Cardiac muscle cell (in vitro differentiated cells and primary cell): ENCODE measurements at places on chromosomes 1 and 21. TPM values are rescaled to one million over a fixed set of nuclear protein-coding genes. Genes with fewer than 3 reads are reported as not detected.
A peak's percentile ranks its signal among the peaks of the same experiment; 100 is the strongest.

DNA sequence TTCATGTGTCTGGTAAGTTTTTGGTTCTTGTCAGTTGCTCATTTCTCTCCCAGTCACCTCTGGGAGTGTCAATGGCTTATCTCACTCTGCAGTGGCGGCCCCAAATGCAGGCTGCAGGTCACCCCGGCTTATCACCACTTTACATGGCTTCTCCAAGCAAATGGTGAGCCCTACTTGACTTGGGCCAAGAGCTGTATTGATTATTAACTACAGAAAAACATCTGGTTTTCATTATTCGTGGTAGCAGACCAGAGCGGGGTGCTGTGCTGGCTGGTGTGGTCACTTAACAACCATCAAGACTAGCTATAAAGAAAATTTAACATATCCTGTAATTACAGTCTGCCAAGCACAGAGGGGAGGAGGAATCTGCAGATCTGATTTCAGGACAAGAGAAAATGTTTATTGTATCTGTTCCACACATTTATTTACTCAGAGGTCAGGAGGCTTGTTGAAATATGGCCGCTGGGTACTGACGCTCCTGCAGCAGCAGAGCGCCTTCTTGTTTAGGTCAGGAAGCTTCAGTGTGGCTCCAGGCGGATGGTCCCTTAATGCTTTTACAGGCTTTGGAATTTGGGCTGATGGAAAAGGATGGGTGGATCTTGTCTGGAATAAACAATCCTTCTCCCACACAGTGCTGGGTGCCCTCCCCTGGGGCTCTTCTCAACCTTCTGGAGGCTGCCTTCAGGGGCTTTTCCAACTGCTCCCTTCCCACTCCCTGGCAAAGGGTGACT is 87.8 kb downstream of the HLX start:
- DNase-seq, result peak; percentile 61

DNA sequence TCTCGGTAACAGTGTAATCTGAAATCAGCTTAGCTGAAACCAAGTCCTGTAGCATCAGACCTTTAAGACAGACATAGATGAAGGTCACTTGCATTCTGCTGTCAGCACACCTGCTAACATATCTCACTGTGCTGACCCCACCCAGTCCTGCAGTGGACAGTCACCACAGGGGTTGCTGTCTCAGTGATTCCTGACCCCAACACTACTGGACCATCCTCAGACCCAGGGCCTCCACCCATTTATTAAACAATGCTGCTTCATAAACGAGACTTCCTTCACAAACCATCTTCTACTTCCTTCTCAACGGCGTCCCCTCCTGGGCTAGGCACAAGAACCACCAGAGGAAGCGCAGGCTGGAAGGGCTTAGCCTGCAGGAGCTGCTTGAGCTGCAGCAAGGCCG is 17.8 kb upstream of the LSS start:
- DNase-seq, result no peak

DNA sequence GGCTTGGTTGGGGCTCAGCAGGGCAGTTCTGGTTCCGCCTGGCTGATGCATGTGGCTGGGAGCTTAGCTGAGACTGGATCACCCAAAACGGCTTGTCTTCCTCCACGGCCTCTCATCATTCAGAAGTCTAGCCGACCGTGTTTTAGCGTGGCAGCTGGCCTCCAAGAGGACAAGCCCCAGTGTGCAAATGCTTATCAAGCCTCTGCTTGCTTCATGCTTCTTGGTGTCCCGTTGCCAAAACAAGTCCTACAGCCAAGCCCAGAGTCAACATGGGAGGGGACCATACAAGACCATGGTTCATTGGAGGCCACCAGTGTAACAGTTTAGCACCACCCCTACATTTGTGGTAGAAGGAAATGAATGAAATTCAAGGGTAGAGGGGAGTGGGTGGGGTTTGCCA is 10.5 kb upstream of the KDF1 start:
- DNase-seq, result peak; percentile 49

DNA sequence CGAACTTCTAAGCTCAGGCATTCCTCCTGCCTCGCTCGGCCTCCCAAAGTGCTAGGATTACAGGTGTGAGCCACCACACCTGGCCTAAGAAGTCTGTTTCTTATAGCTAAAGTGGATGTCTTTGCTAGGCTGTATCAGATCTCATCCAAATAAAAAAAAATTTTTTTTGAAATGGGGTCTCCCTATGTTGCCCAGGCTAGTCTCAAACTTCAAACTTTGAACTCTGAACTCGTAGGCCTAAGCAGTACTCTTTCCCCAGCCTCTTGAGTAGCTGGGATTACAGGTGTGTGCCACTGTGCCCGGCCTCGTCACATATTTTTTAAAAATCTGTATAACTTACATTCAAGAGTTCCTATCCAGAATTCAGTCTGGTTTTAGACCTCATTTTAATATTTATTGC is 40.5 kb downstream of the RPRD2 start:
- no peak for DNase-seq

DNA sequence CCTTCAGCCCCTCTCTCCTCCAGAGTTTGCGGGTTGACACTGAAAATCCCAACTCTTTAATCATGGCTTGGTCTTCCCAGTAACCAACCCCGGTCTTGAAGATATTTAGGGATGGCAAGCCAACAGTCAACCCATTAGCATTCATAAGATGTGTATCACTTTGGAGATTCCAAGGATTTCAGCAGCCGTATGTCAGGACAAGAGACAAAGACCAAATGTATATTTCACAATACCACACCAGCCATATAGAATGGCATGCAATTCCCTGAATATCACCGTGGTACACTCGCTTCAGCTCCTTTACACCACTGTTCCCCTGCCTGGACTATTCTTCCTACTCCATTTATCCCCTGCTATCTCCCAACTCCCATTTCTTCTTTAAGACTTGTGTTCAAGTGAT is 109.2 kb downstream of the CSMD2 start:
- no peak for DNase-seq

DNA sequence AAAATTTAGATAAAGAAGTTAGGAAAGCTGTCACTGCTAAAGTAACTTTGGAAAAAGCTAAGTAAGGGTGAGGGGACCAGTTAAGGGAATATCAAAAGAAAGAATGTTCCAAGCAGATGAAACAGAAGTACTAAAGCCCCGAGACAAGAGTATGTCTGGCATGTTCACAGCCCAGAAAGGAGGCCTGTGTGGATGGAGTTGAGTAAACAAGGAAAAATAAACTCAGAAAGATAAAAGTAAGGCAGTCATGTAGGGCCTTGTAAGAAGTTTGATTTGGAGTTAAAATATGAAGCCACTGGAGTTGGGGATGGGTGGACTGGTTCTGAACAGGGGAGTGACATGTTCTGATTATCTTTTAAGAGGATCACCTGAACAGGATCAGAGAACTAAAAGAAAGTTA is 177.9 kb downstream of the CDC42BPA start:
- DNase-seq, result no peak

DNA sequence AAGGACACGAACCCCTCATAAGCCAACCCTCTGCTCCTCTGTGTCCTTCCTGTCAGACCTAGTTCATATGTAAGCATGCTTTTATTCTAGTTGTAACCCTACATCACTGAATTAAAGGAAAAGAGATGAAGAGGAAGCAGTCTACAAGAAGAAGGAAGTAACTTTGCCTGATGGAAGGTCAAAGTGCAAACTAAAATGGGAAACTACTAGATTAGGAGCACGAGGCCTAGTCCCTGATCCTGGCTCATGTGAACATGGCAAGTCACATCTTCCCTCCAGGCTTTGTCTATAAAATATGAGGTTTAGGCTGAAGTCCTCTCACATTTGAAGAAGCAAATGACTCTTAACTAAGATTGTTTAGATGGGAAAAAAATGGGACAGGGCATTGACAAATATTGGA is 13.2 kb downstream of the ZMYND12 start:
- no peak for DNase-seq

- no peak for DNase-seq
These were observed 98.6 kb downstream of the OLFM3 start for GRCh38 chr1:101898137-101898536.

The FNDC5 gene
- 34.2 and 40.7 TPM in 2 replicates for total RNA-seq

The PGBD5 gene
- 0.32 and 1.2 TPM in 2 replicates for total RNA-seq

The VWA5B1 gene
- total RNA-seq, result 0.27 and 0.39 TPM in 2 replicates

The POTED gene
- total RNA-seq, result not detected in 2 replicates
